ENCODE measurements at places on chromosomes 16 and 17. TPM values are rescaled to one million over a fixed set of nuclear protein-coding genes. Genes with fewer than 3 reads are reported as not detected.

KCTD19 gene
- total RNA-seq: not detected

PMP22 gene
- total RNA-seq: 246 TPM

ITGAX gene
- total RNA-seq: 4.4 TPM

CDH5 gene
- total RNA-seq: 38.3 TPM

SPOP gene
- 87.2 TPM for total RNA-seq

DHX38 gene
- total RNA-seq: 54.8 TPM

CDR2 gene
- total RNA-seq: 33.9 TPM

SPNS2 gene
- 79.3 TPM for total RNA-seq

PDE6G gene
- total RNA-seq: not detected

MT4 gene
- 25.8 TPM for total RNA-seq

CCDC102A gene
- 22.1 TPM for total RNA-seq

ATP2A1 gene
- not detected for total RNA-seq

CMTM2 gene
- not detected for total RNA-seq

CES3 gene
- 0.98 TPM for total RNA-seq

APOBR gene
- total RNA-seq: 2.5 TPM

HS3ST4 gene
- 1.5 TPM for total RNA-seq

IRX5 gene
- 11.0 TPM for total RNA-seq

SNX20 gene
- 2.2 TPM for total RNA-seq

GRAP gene
- total RNA-seq: 5.2 TPM

CD300LF gene
- 0.49 TPM for total RNA-seq

KRT40 gene
- not detected for total RNA-seq

CHST4 gene
- not detected for total RNA-seq

All from vagina (tissue), 2 donors.